ENCODE measurements at places on chromosomes 3 and 15. TPM values are rescaled to one million over a fixed set of nuclear protein-coding genes. Genes with fewer than 3 reads are reported as not detected.

ASB14 gene
- not detected for total RNA-seq

TAGLN3 gene
- 0.05 TPM for total RNA-seq

CYP1A2 gene
- total RNA-seq, result not detected

TF gene
- total RNA-seq, result 1.2 TPM
